Colonic mucosa (tissue), 4 donors: ENCODE measurements at places on chromosomes 7 and 10. TPM values are rescaled to one million over a fixed set of nuclear protein-coding genes. Genes with fewer than 3 reads are reported as not detected.
A peak's percentile ranks its signal among the peaks of the same experiment; 100 is the strongest.

The TEX36 gene
- total RNA-seq: not detected

DNA sequence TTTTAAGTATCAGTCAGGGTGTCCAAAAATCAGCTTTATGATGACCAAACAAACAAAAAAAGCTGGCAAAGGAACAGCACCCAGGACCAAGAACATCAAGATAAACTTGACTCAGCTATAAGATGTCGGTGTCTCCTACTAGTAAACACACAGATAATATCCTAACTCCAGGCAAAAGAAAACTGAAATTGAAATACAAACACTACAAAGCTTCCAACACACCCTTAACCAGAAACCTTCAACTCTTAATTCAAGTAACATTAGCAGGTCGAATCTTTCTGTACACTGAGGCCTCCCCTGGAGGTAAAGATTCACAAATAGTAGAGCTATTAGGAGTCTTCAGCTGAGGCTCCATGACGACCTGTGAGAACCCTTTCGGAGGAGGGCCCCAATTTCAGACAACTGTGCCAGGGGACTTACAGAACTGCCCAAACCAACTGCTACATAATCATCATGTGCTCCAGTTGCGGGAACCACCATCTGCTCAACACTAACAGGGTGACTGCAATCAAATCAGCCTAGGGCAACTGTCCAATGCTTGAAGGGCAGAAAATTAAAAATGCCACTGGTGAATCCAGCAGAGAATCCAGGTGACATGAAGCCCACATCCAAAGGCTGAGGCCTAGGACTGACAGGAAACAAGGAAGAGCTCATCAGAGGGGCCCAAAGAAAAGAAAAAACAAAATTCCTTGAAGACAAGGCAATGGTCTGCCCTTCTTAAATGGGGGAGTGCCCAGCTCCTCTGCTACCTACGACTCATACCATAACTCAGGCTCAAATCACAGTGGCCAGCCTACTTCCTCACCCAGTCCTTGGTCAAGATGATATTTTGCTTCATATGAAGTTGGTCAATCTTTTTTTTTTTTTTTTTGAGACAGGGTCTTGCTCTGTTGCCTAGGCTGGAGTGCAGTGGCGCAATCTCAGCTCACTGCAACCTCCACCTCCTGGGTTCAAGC lies 20.0 kb downstream of the XPNPEP1 start:
- no peak overlapping the region for H3K4me3 ChIP-seq
- H3K27me3 ChIP-seq: no peaks in the 10 kb centered on the region
- H3K27ac ChIP-seq: peak overlapping the region; percentile 21
- no peak for DNase-seq
- no peaks in the 10 kb centered on the region for H3K4me1 ChIP-seq

GRCh38 chr10:13184730-13185514 lies 23.6 kb downstream of the MCM10 start:
- H3K36me3 ChIP-seq: no peaks in the 10 kb centered on the region
- H3K27me3 ChIP-seq: no peaks in the 10 kb centered on the region
- no peak overlapping the region for H3K27ac ChIP-seq
- no peak for DNase-seq

DNA sequence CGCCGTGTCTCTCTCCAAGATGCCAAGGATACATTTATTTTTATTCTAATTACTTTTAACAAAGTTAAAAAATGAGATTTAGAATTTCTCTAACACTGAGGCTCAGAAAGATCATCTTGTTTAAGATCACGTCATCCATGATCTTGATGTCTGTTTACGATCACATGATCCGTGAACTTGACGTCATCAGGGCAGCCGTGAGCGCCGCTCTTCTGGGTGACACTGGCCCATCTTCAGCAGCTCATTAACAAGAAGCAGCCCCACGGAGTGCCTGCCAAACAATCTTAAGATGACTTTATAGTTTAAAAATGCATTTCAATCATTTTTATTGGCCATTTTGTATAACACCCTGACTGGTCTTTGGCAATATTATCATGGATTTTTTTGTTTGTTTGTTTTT lies 291.1 kb upstream of the PRKCQ start:
- H3K27ac ChIP-seq: no peak overlapping the region
- no peaks in the 10 kb centered on the region for H3K27me3 ChIP-seq
- H3K4me3 ChIP-seq: no peak overlapping the region
- DNase-seq: no peak

- H3K4me3 ChIP-seq: no peak overlapping the region
- no peak overlapping the region for H3K27ac ChIP-seq
- no peaks in the 10 kb centered on the region for H3K4me1 ChIP-seq
- no peak for DNase-seq
- H3K27me3 ChIP-seq: no peaks in the 10 kb centered on the region
Observed at GRCh38 chr7:23161482-23161881, 20.4 kb upstream of the NUP42 start.

DNA sequence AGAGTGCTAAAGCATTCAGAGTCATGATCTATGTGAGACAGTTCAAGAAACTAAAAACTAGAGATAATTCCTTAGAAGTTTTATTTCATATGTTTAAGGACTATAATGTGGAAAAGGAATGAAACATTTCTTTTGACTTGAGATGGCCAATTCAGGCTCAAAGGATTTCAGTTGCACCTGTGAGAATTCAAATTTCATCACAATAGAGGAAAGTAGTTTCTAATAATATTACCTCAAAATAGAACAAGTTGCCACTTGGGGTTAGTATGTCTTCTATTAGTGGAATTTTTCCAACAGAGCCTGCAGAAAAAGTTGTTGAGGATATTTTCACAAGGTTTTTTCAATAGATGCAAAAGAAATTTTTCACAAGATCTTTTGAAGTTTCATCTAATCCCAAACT lies 37.4 kb downstream of the TMEM26 start:
- H3K4me3 ChIP-seq: no peak overlapping the region
- no peaks in the 10 kb centered on the region for H3K27me3 ChIP-seq
- no peaks in the 10 kb centered on the region for H3K4me1 ChIP-seq
- DNase-seq: no peak
